ENCODE measurements at places on chromosomes 16 and 17.

DNA sequence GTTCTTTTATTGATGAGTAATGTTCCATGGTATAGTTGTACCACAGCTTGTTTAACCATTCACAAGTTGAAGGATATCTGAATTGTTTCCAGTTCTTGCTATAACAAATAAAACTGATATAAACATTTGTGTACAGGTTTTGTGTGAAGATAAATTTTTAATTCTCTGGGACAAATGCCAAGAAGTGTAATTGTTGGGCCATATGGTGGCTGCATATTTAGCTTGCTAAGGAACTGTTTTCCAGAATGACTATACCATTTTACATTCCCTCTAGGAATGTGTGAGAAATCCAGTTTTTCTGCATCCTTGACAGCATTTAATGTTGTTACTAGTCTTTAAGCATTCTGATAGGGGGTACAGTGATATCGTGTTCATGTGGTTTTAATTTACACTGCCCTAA is 368.5 kb downstream of the KIF2B start:
- no peak for DNase-seq

DNA sequence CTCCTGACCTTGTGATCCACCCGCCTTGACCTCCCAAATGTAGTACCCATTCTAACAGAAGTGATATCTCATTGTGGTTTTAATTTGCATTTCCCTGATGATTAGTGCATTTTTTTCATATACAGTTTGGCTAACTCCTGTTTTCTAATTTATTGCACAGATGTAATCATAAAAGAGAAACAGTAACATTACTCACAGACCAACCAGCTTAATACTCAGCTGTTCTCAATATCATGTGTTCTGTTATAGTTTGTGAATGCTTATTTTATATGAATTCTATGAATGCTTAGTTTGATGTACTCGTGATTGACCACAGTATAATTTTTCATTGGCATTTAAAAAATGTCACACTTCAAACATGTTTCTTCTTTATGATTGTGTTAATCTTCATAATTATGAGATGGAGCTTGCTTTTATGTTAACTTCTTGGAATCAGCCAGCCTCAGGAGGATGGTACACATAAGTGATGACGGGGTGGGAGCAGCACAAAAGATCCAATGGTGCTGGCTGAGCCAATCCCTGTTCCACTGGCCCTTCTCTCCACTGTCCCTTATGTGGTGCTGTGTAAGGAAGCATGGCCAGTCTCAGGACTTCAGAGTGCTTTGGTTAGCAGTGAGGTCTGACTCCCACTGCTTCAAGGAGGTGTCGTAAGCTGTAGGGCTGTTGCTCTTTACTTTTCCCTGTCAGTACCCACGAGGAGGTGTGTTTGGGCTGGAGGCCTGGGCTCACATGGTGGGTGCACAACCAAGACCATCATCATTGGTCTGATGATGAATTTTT is 191.0 kb downstream of the SPECC1 start:
- DNase-seq = no peak

- DNase-seq = no peak
Measured at GRCh38 chr16:53598511-53599275, 95.7 kb upstream of the AKTIP start.

GRCh38 chr17:58325976-58326468 is 2.6 kb downstream of the TSPOAP1 start:
- no peak for DNase-seq

- no peak for DNase-seq
Measured at GRCh38 chr17:73644145-73645049, at the start of gene SDK2. TSS of gene SDK2 (minus strand) at chr17:73644445. CDS start at chr17:73644088, 357 bp downstream.

DNA sequence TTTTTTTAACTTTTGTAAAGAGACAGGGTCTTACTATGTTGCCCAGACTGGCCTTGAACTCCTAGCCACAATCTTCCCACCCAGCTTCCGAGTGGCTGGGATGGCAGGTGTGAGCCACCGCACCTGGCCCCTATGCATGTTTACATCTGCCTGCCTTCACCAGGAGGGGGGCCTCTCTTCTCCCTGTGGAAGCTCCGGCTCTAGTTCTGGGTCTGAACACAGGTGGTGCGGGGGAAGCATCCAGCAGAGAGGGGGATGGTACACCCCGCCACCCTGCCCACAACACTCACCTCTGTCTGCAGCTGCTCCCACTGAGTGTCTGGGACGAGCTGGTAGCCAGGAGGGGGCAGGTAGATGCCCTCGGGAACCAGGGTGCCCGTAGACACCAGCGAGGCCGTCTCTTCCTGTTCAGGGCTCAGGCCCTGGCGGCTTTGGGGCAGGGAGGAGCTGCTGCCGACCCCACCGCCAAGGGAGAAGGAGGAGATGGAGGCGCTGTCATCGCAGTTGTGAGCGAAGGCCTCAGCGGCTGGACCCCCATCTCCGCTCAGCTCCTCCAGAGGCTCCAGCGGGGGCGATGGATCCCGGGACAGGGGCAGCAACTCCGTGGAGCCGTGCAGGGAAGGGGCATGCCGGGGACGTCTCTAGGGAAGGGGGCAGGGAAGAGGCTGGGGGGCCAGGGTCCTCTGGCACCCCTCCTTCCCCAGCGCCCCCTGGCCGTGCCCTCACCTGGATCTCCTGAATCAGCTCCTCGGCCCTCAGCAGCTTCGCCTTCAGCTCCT is 10.9 kb downstream of the RABEP2 start:
- DNase-seq = no peak

- DNase-seq = peak; percentile 85
Measured at GRCh38 chr17:8409966-8410882, 12.6 kb upstream of the RNF222 start.

GRCh38 chr17:82237746-82238471 is 9.1 kb downstream of the SLC16A3 start:
- DNase-seq = no peak

GRCh38 chr17:15912416-15912955 is 32.4 kb upstream of the ADORA2B start:
- DNase-seq = no peak

- no peak for DNase-seq
Measured at GRCh38 chr16:21592191-21592590, 7.2 kb upstream of the METTL9 start.

- DNase-seq = peak; percentile 90
Measured at GRCh38 chr16:88566158-88566557, 4.0 kb upstream of the ZC3H18 start.

DNA sequence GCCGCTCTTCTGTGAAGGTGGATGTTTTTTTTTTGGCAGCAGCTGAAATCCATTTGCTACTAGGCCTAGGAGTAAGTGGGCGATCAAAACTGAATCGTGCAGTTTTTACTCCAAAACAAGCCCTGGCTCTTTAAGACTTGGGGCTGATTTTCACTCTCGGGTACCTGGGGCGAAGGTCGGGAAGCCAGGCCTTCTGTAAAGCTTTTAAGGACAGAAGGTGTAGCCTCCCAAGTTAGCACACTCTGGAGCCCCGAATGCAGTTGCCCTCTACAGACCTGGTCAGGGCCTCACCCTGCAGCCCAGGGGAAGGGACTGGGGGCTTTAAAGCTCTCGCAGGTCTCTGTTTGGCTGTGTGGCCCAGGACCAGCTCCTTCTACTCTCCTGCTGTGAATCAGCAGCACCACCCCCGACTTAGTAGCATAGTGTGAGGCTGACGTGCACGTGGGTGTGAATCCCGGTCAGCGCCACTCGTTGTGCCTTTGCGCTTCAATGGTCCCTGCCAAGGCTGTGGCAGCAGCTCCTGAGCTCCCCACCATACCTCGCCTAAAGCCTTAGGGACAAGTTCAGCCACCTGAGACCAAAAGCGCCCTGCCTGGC is 49.9 kb downstream of the TMEM235 start:
- DNase-seq = no peak

DNA sequence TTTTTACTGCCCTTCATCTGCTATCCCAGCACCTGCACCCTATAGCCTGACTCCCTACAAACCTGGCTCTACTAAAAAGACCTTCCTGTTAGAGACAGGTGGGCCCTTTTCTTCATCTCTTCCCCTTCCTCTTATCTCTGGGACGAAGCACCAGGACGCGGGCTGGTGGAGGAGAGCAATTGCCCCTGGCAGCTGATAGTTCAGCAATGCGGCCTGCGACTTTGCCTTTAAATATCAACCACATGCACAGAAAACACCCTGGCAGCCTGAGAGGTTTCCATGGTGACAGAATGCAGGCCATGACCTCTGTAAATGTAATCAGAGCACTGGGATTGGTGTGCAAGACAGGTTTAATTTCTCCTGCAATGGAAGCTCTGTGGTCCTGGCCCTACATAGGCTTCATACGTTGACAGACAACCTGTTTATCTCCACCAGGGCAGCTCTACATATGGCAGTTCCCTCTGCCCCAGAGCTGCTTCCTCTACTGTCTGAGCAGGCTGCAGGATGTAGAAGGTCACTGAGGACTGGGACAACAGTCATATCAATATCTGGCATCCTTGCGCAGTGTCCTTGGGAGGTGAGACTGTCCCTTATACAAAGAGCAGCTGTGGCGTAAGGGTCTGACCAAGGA is 10.0 kb upstream of the SKAP1 start:
- DNase-seq = peak; percentile 26

DNA sequence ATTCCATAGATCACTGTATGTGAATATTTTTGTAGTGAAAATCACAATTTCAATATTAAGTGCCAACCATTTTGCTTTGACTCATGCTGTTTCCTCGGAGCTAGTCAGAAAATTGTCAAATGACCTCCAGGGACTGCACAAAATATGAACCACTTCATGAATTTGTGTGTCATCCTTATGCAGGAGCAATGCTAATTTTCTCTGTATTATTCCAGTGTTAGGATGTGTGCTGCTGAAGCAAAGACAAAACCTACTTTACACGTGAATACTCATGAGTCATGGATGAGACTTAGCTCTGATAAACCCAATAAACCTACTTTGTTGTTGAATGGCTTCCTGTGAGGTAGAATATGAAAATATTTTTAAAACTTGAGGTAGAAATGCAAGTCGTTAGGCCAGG is 65.2 kb downstream of the SHCBP1 start:
- no peak for DNase-seq

DNA sequence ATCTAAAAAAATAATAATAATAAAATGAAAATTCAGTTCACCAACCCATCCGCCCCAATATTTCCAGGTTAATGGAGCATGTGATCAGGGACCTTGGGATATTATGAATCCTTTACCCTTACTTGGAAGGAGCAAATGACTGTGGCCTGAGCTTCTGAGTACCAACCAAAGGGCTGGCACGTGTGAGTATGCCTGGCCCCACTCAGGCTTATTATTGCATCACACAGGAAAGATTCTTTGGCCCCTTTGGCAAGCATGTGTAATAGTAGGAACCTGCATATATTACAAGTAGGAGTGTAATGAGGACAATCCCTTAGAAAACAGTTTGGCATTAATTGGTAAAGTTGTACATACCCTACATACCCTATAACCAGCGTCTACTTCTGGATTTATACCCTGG is 7.2 kb upstream of the C17orf78 start:
- no peak for DNase-seq

DNA sequence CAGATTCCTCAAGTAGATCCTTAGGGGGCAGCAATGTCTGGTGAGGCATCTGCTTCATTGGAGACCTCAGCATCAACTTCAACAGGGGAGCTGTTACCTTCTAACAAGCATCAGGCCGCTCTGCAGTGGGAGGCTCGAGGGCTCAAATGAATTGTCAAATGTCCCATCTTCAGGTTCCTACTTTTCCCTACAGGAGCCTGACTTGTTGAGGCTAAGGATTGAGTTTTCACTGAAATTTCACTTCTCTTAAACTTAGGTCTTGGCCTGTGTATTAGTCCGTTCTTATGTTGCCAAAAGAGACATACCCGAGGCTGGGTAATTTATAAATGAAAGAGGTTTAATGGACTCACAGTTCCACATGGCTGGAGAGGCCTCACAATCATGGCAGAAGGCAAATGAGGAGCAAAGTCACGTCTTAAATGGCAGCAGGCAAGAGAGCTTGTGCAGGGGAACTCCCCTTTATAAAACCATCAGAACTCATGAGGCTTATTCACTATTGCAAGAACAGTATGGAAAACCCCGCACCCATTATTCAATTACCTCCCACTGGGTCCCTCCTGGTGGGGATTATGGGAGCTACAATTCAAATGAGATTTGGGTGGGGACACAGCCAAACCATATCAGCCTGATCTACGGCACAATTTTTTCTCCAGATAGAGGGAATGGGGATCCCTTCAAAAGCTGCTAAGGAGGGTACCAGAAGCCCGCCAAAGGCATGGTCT is 5.1 kb upstream of the CD300LD start:
- DNase-seq = no peak

All from activated CD4-positive, alpha-beta T cell treated with anti-CD3 and anti-CD28 coated beads, Interleukin-2, amount 50 U/mL, for 48 hours (primary cell).